ENCODE measurements at places on chromosomes 5 and 9. TPM values are rescaled to one million over a fixed set of nuclear protein-coding genes. Genes with fewer than 3 reads are reported as not detected.

Gene RASEF
- total RNA-seq = 36.8 TPM

Gene GFRA3
- 1.8 TPM for total RNA-seq

- no peak for DNase-seq
Observed at GRCh38 chr5:170623576-170624181, 119.9 kb downstream of the KCNIP1 start.

DNA sequence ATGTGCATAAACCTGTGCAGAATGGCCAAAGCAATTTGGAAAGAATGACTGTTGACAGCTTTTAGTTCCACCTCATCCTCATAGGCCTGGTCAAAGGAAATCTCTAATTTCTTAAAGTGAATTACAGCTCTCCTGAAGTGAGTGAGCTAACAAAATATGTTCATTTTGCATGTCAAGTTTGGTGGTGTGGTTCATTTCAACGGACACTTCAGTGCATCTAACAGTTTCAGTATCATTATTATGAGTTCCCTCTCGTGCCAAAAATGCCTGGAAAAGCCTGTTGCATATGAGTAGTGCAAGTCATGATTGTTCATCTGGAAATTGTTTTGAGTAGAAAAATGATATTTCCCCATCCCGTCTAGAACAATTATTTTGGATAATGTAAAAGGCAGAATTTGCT, 53.2 kb upstream of the HMHB1 start:
- DNase-seq = no peak

DNA sequence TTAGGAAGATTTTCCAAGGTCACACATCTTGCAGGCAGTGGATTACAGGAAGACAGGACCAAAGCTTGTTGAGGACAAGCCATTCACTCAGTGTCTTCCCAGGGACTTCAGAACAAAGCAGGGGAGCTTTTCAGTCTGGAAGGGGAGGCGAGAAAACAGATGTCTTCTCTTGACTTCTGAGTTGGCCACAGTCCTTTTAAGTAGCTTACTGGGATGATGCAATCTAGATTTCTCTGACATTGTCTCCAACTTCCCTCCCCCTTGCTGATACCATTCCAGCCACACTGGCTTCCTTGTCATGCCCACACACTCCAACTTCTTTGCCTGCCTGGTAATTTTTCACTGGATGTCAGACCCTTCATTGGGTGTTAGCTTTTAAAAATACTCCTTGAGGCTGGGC, 174.2 kb upstream of the TBC1D2 start:
- DNase-seq = no peak

- DNase-seq = no peak
Observed at GRCh38 chr5:123104607-123105006, 15.6 kb downstream of the PRDM6 start.

All from colonic mucosa (tissue), 4 donors.